Stimulated activated naive CD4-positive, alpha-beta T cell treated with Interleukin-2 at 50 U/mL for 16 hours (primary cell): ENCODE measurements at places on chromosomes 12 and 14.

DNA sequence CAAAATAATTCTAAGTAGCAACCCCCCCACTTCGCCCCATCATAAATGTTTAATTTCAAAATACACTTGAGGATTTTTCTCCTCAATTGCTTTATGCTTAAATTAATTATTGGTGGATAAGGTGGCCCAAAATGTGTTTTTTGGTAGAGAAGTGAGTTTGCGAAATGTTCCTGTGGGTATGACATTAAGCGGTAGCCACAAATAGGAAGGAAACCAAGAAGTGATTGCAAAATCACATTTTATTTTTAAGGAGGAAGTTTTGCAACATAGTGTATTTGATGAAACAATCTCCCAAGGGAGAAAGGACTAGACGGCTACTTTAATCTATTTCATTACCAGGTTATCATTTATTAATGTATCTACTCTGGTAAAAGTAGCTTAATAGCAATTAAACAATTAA lies 25.5 kb downstream of the SLC25A3 start:
- no peak for DNase-seq

GRCh38 chr12:97672870-97673269 lies 210.3 kb downstream of the RMST start:
- DNase-seq = no peak

DNA sequence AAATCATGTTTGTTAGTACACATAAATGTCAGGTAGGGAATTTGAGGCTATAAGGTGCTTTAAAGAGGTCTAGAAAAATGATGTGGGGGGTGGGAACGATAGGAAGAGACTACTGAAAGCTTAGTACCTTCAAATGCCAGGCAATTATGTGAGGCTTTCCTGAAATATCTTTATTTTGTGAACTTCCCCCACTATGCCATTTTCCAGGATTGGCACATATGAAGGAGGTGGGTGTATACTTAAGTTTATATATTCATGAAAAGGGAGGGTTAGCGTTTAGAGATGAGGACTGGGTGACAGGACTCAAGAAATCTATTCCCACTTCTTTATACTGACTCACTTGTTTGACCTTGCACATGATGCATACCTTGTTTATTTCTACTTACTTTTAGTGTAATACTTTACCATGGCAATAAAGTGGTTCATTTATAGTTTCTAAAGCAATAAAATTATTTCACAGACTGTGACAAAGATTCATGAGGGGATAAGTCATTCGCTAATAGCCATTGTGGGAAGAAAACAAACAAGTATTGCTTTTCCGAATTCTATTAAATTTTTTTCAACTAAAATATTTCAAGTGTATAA lies 77.1 kb downstream of the PLEKHA5 start:
- no peak for DNase-seq

GRCh38 chr14:103123634-103124500 lies 606 bp downstream of the TNFAIP2 start:
- no peak for DNase-seq

DNA sequence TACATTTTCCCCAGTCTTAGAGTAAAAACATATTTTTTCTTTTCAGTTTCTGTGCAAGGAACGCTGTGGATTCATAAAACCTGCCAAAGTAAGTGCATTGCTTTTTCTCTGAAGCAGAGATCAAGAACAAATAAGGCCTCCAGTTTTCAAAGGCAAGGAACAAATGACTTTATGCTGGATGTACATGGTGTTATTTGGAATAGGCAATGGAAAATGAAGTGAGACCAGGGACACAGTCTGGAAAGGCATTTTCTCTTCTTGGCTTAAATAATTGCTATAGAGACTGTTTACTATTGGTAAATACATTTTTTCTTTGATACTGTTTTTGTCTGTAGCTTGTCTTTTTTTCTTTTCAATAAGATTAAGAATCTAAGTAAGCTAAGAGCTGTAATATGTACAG lies 725.9 kb upstream of the MDGA2 start:
- no peak for DNase-seq

DNA sequence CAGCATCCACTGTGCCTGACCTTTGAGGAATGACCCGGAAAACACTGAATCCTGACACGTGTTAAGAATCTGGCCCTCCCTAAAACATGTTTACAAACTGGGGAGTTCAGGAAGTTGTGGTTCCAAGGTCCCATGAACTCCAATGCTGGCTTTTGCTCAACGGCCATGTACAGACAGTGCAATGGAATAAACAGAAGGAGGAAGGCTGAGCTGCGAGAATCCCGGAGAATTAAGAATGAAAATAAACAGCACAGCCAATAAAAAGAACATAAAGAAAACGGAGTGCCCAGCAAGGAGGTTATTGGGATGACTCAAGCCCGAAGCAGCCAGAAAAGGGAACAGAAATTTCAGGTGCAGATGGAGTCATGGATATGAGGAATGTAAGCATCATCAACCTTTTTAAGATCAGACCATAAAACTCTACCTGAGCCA lies 32.3 kb downstream of the BCL11B start:
- DNase-seq = no peak
